ENCODE measurements at places on chromosomes 12 and 14. TPM values are rescaled to one million over a fixed set of nuclear protein-coding genes. Genes with fewer than 3 reads are reported as not detected.

Gene TMEM30B
- total RNA-seq = 0.06 TPM

Gene CLEC4D
- not detected for total RNA-seq

DNA sequence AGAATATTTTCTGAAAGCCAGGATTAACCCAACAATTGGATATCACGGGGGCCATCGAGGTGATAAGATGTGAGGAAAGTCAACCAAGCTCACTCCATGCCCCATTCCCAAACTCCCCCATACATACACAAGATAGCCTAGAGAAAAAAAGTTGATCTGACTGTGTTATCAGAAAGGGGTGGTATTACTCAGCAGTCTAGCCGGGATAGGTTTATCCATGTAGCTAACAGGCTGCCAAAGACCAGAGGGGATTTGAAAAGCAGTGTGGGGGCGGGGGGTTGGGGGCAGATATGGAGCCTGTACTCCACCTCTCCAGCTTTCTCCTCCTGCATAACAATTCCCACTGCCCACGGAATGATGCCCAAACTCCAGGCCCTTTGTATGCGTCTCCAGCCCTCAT is 13.2 kb upstream of the MAP1LC3B2 start:
- DNase-seq = no peak

DNA sequence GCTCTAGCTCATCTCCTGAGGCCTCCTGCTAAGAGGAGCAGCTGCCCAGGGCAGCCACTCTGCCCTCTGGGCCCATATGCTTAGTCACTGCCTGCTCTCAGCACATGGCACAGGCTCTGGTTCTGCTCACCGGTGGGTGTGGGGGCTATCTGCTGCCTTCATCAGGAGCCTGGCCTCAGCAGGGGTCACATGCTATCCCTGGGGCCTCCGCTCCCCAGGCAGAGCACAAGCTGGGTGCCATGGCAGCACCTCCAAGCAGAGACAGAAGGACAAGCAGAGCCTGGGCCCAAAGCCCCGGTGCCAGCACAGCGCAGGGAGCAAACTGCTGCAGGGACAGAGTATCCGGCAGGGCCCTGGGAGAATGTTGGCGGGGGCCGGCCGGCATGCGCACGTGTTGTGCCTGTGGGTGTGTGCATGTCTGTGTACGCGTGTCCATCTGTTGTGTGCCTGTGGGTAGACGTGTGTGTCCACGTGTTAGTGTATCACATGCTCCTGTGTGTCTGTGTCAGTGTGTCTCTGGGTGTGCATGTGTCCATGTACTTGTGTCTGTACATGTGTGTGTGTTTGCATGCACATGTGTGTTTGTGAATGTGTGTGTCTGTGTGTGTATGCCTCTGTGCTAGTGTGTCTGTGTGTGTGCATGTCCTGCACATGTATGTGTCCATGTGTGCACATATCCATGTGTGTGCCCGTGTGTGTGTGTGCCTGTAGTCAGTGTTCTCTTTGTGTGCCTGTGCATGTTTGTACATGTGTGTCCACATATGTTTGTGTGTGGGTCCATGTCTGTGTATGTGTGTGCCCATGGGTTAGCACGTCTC is 326.9 kb downstream of the TMEM121 start:
- no peak for DNase-seq

DNA sequence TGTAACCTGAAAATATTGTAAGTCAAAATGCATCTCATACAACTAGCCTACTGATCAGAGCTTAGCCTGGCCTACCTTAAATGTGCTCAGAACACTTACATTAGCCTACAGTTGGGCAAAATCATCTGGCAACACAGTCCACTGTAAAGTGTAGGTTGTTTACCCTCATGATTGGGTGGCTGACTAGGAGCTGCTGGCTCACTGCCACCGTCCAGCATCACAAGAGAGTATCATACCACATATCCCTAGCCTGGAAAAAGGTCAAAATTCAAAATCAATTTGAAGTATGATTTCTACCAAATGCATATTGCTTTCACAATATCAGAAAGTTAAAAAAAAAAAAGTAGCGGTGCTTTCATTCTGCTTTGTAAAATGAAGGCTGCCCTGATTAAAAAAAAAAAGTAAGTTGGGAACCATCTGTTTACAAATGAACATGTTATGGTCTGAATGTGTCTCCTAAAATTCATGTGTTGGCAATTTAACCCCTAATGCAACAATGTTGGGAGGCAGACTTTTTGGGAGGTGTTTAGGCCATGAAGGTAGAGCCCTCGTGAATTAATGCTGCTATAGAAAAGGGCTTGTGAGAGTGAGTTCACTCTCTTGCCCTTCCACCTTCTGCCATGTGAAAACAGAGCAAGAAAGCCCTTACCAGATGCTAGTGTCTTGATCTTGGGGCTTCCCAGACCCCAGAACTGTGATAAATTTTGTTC is 211.8 kb downstream of the PPM1H start:
- no peak for DNase-seq

GRCh38 chr12:116498471-116498870 is 60.7 kb upstream of the MAP1LC3B2 start:
- DNase-seq = no peak

DNA sequence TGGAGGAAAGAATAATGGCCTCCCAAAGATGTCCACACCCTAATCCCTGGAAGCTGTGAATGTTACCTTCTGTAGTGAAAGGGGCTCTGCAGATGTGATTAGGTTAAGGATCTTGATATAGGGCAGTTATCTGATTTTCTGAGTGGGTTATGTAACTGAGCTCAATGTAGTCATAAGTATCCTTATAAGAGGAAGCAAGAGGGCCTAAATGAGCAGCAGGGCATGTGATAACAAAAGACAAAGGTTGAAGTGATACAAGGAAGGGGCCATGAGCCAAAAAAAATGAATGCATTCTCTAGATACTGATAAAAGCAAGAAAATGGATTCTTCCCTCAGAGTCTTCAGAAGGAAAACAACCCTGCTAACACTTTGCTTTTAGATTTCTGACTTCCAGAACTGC is 78.8 kb downstream of the OSBPL8 start:
- no peak for DNase-seq

DNA sequence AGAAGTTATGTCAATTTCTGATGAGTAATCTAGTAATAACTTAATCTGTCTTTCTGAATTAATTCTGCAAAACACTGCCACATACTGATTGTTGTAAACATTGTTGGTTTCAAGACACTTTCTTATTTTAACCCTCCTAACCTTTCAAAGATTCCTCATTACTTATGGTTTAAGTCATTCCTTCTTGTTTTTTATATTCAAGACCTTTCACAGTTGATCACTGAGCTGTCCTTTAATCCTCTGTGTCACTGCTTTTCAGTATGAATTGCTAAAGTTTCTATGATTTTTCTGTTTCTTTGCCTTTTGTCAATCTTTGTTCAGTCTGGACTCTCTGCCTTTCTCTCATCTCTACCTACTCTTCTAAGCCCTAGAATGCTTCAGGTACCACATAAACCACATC is 164.7 kb downstream of the RAD51B start:
- no peak for DNase-seq

DNA sequence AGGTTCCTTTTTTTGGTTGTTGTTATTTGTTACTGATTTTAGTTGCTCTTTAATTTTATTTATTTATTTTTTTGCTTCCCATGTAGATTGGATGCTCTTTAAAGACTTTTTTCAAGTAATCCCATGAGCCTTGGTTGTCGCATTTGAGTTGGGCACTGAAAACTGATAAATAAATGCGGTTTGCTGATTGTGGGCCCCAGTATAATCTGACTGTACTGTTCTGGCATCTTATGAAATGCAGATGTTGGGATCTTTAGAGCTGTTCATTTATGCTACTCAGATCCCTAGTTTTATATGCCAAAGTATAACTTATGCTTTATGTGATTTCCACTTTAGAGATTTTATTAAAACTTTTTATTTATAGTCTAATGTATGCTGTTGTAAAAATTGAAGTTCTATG is 33.3 kb downstream of the WNK1 start:
- DNase-seq = no peak
